ENCODE measurements at places on chromosomes 16 and 17. TPM values are rescaled to one million over a fixed set of nuclear protein-coding genes. Genes with fewer than 3 reads are reported as not detected.

The SLC2A4 gene
- total RNA-seq = not detected

The SCARF1 gene
- total RNA-seq = 6.0 TPM

The PPP1R27 gene
- total RNA-seq = not detected

The EPOP gene
- total RNA-seq = 7.2 TPM

The PSMC5 gene
- 135 TPM for total RNA-seq

The CD7 gene
- 320 TPM for total RNA-seq

The ASPA gene
- total RNA-seq = not detected

The RCVRN gene
- total RNA-seq = not detected

The C17orf107 gene
- 1.9 TPM for total RNA-seq

Measured in activated naive CD8-positive, alpha-beta T cell treated with anti-CD3 and anti-CD28 coated beads, Interleukin-2, amount 10 ng/mL, durations not matched to agents 7 days and 5 days (primary cell).